Cortex of kidney (tissue), 1 donor: ENCODE measurements at places on chromosomes 1 and 21.

- DNase-seq = no peak
Measured at GRCh38 chr1:84913555-84913892, 20.5 kb upstream of the LPAR3 start.

- DNase-seq = no peak
Measured at GRCh38 chr1:44016041-44016889, 15.0 kb downstream of the SLC6A9 start.

DNA sequence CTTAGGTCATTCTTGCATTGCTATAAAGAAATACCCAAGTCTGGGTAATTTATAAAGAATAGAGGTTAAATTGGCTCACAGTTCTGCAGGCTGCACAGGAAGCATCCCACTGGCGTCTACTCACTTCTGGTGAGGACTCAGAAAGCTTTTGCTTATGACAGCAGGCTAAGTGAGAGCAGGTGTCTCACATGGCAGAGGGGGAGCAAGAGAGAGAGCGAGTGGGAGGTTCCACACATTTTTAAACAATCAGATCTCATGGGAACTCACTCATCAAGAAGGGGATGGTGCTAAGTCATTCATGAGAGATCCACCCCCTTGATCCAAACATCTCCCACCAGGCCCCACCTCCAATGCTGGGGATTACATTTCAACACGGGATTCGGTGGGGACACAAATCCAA, 13.6 kb upstream of the RGS4 start:
- no peak for DNase-seq

DNA sequence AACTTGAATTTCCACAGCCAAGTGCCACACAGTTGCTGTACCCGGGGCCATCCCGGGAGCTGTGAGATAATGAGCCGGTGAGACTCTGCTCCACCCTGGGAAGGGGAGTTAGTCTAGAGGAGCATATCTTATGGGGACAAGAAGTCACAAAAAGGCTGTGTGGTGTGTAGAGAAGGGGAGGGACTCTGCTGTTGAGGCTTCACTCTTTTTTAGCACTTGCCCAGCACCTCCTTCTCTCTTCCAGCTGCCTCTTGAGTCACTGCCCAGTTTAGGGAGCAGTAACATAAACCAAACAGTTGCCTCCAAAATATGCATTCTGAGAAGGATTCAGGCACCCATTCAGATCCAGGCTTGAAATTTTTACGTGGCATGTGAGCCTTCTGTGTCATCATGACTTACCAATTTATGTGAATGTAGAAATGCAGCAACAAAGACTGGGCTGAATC, 744 bp upstream of the WDR26 start:
- DNase-seq = no peak

DNA sequence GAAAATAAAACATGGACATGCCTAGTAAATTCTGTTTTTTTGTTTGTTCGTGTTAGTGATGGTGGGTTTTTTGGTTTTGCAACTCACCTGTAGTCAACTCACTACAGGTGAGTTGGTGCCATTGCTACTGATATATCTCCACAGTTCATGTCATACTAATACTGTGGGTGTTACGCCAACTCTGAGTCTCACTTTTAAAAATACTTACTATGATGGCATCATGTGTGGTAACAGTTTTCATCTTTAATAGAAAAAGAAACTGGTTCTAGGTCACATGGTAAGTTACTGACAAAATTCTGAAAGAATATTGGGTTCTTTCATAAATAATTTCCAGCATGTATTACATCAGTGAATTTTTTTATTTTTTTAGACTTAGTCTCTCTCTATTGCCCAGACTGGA, 38.0 kb downstream of the TSNAX start:
- DNase-seq = no peak

GRCh38 chr1:6638226-6638625, 13.6 kb downstream of the THAP3 start:
- DNase-seq = no peak

DNA sequence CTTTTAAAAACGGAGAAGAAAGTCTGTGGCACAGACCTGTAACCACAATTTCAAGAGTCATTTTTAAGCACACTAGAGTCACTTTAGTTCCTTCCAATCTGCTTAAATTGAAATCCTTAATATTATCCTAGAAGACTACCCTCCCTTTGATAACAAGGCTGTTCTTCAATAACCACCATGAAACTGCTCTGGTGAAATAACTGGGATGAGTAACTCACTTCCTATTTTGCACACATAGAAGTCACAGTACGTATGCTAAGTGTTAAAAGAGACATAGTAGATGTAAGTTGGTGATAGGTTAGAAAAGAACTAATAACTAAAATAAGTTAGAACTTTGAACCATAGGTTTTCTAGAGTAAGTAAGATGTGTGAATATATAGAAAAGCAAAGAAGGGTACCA, 107.8 kb downstream of the NME7 start:
- no peak for DNase-seq
